CD4-positive, alpha-beta T cell treated with Interleukin-4 for 1 hour (primary cell): ENCODE measurements at places on chromosomes 3 and 15.

GRCh38 chr3:181344331-181344730 lies 354.8 kb upstream of the DNAJC19 start:
- no peak for DNase-seq

DNA sequence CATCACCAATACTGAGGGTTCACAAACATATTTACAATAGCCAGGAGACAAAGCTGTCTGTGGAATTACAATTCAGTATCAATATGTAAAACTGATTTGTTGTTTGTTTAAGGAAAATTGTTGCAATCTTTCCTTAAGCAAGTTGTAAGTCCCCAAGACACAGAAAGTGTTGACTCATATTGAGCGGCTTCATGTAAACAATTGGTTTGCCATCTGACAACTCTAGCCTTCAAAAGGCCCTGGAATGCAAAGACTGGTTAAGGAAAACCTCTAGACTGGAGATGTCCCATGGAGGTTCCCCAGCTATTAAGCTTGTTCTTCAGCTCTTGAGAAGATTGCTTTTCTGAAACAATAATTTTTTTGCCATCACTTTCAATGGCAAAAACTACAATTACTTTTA lies 283.7 kb upstream of the PROK2 start:
- no peak for DNase-seq

- no peak for DNase-seq
Measured at GRCh38 chr3:150412561-150413231, 4.6 kb downstream of the TSC22D2 start.

- DNase-seq, result no peak
Measured at GRCh38 chr3:45908761-45909160, 22.4 kb downstream of the CCR9 start.

GRCh38 chr3:131655070-131655690 lies 152.4 kb upstream of the MRPL3 start:
- no peak for DNase-seq

- peak; percentile 75 for DNase-seq
Measured at GRCh38 chr3:60048447-60048848, 998.6 kb upstream of the CFAP20DC start.

DNA sequence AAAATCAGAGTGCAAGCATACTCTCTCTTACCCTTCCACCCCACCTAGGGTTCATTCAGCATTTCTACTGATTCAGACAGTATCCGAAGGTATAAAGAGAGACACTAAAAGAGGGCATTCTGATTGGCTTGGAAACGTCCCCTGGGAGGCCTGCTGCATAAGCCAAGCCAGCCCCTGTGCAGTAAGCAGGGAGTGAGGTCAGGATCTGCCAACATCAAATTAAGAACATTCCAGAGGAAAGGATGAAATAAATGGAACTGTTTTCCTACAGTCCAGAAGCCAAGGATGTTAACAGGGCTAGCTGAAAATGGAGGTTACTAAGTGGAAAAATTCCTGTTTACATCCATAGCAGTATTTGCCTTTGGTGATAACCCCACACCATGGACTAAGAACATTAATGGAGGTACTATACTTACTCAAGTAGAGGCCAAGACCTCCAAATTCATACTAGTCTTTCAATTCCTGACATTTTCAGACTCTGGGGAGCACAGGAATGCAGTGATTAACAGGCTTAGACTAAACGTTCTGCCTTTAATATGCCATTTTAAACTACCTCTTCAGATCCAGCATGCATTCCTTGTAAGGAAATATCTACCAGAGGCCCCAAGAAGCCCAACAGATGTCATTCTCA lies 34.5 kb downstream of the NPTN start:
- DNase-seq, result no peak

- DNase-seq, result no peak
Measured at GRCh38 chr15:82812994-82813393, 3.6 kb downstream of the WHAMM start.

- DNase-seq, result peak; percentile 28
Measured at GRCh38 chr3:150599611-150600297, 3.4 kb upstream of the SELENOT start.

DNA sequence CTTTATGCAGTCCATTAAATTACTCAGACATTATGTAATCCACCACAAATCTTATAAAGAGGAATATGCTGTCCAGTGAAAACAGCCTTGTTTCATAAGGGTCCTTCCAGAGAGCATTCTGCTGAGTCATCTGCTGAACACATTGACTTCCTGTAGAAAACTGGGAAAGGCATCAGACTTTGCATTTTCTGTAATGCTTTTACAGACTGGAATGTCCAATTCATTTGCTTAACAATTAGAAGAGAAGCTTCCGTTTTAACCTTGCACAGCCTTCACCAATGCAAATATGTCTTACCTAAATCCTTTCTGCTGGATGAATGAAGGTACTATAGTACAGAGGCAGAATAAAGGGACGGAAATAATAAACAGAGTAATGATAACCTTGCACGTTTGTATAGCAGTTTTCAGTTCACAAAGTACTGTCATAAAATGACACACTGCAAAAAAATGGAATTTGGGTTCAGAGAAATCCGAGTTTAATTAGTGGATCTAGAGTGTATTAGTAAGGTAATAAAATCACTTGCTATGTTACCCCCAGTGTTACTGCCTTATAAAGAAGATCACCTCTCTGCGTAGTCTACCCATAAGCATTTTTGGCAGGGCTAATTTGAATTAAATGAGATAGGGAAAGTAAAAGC lies 301.5 kb downstream of the PYDC2 start:
- no peak for DNase-seq

GRCh38 chr15:99467853-99468464 lies 97.8 kb upstream of the MEF2A start:
- DNase-seq, result no peak

- DNase-seq, result no peak
Measured at GRCh38 chr3:123688241-123688747, 103.4 kb upstream of the HACD2 start.

GRCh38 chr3:183824761-183825455 lies 469 bp downstream of the MAP6D1 start:
- DNase-seq, result peak; percentile 11

DNA sequence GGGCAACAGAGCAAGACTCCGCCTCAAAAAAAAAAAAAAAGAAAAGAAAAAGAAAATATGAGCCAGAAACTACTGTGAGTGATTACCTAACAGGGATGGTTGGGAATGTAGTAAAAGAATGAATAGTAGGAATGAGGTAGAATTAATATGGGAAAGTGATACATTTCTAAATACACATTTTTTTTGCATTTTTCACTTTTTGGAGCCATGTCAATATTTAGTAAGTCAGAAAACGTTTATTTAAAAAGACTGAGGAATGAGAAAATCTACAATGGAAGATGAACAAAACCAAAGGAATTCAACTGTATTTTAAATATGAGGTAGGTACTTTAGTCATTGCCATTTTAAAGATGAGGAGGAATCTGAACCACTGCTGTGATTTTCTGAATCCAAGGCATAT lies 817.2 kb upstream of the CADM2 start:
- no peak for DNase-seq

GRCh38 chr15:30903497-30904187 lies at the start of gene FAN1:
Gene FAN1 (plus strand): TSS chr15:30903915. CDS start chr15:30904664, 749 bp downstream.
- peak; percentile 76 for DNase-seq

GRCh38 chr15:43826029-43826507 lies 734 bp upstream of the WDR76 start:
- no peak for DNase-seq

GRCh38 chr3:59660852-59661625 lies 611.2 kb upstream of the CFAP20DC start:
- no peak for DNase-seq

DNA sequence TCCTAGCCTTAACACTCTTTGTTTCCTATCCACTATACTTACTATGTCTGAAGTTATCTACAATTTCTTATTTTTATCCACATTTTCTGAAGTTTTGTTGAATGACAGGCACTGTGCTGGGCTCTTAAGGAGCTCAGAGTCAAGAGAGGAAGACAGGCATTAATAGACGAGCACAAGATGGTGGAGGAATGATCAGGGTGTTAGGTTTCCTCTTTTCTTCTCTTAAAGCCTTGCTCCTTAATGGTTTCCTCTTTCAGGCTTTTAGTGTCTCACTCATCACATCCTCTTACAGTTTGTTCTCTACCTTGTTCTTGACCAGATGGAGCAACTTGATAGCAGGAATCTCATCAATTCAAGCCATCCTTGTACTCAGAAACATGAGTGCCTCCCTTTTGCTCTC lies 52.9 kb upstream of the BCL6 start:
- DNase-seq, result no peak

DNA sequence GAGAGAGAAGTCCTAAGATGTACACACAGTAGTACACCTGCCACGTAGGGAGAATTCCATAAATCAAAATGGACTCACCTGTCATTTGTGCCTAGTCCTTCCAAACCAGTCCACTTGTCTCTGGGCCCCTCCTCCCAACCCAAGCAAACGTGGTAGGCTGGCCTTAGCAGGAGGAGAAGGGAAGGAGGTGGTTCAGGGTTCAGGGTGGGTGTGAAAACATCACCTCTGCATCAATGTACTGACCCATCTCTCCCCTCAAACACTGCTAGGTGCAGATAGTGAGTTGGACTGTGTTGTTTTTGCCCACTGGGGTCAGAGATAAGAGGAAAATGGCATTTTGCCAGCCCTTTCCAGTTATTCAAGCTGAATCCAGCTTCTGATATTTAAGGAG lies 99.3 kb downstream of the MME start:
- no peak for DNase-seq

- no peak for DNase-seq
Measured at GRCh38 chr3:151228666-151229040, 25.6 kb upstream of the GPR171 start.

DNA sequence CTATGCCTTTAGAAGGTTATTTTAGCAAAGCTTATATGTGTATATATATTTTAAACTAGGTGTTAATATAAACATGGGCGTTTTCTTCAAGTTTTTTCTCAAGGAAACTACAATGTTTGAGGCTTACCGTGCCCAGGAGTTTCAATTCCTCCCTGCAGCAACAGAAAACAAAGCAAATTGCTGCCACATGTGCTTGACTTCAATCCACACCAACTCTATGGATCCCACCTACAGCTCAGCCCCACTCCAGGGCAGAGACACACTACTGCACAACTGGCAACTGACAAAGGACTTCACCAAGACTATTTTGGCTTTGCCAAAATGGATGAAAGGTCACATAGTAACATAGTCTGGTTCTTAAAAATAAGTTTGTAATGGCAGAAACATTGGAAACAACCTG lies 346.6 kb downstream of the ERC2 start:
- DNase-seq, result no peak

DNA sequence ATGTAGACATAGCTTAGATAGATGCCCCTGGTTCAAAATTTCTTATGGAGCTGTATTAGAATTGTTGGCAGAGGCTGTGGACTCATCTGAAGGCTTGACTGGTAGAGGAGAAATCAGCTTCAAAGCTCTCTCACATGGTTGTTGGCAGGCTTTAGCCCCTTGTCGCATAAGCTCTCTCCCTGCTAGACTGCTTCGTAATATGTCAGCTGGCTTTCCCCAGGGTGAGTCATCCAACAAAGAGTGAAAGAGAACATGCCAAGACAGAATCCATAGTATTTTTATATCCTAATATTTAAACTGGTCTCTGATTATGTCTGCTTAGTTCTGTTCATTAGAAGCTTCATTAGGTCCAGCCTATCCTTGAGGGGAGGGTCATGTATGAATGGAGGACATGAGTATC lies 427.4 kb upstream of the NAALADL2 start:
- DNase-seq, result no peak

DNA sequence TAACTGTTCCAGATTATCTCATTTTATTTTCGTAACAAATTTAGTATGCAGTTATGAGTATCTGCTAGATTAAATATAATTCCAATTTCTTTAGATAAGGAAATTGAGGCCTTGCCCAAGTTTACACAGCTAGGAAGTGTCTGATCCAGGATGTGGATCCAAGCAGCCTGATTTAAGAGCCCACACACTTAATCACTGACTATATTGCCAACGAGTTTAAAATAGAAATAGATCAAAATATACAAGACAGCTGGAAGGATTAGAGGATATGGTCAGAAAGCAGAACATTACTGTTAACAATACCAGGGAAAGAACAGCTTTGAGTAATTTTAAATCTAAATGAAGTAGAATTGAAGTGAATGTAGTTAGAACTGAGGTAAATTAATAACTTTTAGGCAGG lies 215.2 kb downstream of the C3orf38 start:
- no peak for DNase-seq

GRCh38 chr15:70722266-70723121 lies 40.9 kb downstream of the UACA start:
- peak; percentile 46 for DNase-seq

DNA sequence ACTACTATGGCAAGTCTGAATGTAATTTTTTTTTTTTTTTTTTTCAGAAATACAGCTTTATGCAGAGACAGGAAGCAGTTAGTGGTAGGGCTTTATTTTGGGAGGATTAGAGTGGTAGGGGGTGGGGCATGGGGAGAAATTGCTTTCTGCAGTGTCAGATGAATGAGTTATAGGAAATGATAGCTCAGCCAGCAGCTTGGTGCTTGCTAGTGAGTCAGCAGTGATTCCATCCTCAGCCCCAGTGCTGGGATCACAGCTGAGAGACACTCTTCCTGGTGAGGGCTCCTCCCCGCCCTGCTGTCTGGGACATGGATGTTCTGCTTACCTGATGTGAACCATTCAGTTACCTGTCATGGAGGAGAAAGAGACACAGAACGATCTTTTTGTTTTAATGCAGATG lies 39.6 kb downstream of the SEMA6D start:
- DNase-seq, result no peak

DNA sequence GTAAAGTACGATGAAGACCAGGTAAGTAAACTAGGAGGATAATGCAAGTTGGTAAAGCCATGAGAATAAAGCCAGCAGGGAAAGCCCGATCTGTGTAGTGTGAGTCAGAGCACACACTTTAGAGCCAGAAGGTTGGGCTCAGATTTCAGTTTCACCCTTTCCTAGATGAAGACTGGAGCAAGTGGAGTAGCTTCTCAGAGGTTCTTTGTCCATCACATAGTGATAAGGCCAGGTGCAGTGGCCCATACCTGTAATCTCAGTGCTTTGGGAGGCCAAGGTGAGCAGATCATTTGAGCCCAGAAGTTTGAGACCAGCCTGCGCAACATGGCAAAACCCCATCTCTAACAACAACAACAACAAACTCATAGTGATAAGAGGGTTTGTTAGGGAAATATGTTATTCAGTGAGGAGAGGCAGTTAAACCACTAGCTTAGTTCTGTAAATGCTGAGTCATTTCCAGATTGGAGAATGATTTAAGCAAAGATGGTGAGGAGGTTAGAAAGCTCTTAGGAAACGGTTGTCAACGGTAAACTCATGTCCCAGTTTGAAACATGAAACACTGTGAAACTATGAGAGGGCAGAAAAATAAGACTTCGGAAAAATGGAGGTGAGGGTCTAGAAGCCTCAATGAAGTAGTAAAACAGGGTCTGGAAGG lies 39.0 kb downstream of the IL12A start:
- DNase-seq, result no peak

- DNase-seq, result no peak
Measured at GRCh38 chr15:95451938-95452337, 878.6 kb upstream of the NR2F2 start.

DNA sequence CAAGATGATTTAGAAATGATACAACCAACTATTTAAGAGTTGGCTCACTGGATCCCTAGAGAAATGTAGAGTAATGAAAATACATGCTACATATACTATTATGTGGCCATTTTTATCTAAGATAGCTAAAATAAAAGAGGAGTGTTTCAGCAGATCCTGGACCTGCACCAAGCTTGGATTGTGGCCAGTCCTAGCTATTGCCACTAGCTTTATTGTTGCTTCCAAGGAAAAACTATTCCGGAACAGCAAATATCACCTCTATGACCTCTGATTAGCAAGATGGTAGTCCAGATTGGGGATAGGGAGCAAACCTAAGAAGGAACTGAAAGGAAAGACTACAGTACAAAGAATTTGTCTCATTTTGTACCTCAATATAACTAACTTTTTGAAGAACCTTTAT lies 63.7 kb upstream of the NDN start:
- no peak for DNase-seq
